ENCODE measurements at places on chromosomes 2 and 18.

DNA sequence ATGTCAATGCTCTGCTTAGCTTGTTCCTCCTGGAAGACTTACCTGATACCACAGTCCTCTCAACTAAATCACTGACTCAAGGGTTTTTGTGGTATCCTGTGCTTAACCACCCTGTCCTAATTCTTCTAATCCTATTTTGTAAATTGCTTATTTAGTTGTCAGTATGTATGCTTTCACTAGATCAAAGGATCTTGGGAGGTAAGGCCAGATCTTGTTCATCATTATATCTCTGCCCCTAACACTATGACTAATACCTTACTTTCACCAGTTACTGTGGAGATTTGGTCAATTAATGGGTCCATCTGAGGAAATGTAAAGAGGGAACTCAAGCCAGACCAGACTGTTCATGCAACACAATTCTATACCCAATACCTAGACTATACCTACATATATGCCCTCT, 203.2 kb downstream of the GULP1 start:
- DNase-seq = no peak

- no peak for DNase-seq
These were observed 156.6 kb downstream of the ESCO1 start for GRCh38 chr18:21443776-21444464.

- no peak for DNase-seq
These were observed 170.3 kb upstream of the MAP2 start for GRCh38 chr2:209253544-209253943.

- DNase-seq = no peak
These were observed 53.1 kb downstream of the HPCAL1 start for GRCh38 chr2:10355471-10356438.

DNA sequence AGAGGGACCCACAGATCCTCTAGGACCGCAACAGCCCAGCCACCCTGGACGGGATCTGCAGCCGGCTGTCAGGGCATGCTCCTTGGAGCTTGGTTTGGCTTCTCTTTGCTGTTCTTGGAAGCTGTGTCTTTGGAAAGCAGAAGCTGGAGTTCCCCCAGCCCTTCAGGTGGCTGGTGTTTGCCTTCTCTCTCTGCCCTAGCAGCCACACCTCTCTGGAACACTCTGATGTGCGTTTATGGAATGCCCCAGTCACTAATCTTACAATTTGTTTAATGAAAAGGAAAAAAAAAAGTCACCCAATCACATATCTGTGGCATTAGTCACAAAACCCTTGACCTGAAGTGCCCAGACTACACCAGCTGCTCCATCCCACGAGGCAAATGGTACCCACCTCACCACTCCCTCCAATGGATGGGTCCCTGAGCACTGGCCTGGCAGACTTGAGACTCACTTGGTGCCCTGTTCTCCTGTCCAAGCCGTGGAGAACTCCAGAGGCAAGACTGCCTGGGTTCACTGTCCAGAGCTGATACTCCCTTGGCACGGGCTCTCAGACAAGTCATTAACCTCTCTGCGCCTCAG, 70.2 kb upstream of the DAPL1 start:
- no peak for DNase-seq

DNA sequence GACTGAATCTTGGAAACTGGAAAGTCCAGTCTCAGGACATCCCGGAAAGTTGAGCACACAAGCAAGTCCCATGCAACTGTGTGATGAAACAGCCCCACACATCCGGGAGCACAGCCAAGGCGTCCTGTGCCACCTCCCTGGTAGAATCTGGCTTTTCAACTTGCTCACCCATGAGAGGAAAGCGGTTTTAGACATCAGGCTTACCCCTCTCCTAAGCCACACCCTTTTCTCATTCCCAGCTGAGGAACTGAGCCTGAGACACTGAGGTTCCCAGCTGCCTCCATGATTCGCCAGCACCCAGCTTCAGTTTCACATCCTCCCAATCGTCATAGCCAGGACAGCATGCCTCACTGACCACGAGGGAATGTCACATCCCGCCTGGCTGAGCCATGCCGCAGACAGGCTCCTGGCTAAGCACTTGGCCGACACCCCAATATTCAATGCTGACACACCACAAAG, 60.3 kb downstream of the STEAP3 start:
- no peak for DNase-seq

DNA sequence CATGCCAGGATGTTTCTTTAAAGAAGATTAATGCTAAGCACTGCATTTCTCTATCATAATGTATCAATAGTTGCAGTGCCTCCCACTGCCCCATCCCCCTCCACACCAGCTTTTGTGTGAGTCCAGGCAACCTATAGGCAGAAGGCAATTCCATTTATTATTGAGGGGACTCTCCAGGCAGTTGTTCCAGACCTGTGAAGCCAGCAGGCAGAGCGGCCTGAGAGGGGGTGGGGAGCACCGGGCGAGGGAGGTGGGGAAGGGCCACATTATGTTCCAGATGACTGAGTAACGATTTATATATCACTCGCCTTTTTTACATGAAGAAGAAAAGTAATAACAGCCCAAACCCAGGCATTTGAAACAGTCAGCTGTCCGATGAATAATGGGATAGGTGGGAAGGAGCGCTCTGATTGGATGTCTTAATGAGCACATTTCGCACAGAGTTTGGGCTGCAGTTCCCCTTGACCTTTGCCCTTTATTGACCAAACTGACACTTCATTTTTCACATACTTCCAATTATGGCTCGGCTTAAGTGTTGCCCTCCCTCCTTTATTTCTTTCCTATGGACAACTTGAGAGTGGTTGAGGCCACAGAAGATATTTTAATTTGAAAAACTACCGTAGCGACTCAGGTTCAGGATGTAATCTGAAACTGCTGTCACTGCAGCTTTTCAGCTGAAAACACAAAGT, 34.4 kb downstream of the MEIS1 start:
- no peak for DNase-seq
